ENCODE measurements at places on chromosomes 7 and 10.

- peak; percentile 28 for DNase-seq
Measured at GRCh38 chr10:73768881-73769280, 13.0 kb upstream of the CHCHD1 start.

GRCh38 chr7:47627580-47628283 is 45.8 kb upstream of the TNS3 start:
- no peak for DNase-seq

GRCh38 chr7:88395715-88396114 is 89.0 kb upstream of the STEAP4 start:
- DNase-seq: no peak

DNA sequence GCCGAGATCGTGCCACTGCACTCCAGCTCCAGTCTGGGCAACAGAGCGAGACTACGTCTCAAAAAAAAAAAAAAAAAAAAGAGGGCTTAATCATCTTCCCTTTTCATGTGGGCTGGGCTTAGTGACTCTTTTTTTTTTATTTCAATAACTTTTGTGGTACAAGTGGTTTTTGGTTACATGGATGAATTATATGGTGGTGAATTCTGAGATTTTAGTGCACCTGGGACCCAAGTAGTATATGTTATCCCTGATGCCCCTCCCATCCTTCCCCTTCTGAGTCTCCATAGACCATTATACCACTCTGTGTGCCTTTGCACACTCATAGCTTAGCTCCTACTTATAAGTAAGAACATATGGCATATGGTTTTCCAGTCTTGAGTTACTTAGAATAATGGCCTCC is 4.8 kb upstream of the ADAM12 start:
- DNase-seq: no peak

DNA sequence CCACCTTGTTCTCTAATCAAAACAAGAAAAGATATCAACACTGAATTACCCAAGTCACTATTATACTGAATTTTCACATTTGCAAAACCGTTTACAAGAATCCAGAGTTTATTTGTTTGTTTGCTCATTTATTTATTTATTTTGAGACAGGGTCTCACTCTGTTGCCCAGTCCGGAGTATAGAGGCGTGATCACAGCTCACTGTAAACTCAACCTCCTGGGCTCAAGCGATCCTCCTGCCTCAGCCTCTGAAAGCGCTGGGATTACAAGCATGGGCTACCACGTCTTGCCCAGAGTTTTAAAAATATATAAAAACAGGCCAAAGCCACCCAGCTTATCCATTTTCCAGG is 8.5 kb downstream of the CREB3L2 start:
- DNase-seq: no peak

- DNase-seq: no peak
Measured at GRCh38 chr10:20936396-20936795, 39.3 kb upstream of the NEBL start.

DNA sequence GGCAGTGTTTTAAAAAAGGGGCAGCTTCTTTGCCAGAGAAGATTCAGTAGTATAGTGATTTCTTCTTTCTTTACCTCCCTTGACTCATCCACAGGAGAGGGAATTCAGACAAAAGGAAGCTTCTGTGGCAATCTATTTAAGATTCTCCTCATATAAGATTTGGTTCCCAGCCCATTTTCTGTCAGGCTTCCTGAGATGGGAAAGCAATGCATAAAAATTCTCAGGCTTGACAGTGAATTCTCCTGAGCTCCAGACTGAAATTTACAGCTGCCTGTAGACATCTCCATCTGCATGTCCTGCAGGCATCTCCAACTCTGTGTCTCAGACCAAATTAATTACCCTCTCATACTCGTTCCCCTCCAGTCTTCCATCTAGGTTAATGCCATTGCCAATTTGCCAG is 72.8 kb downstream of the TSPAN12 start:
- no peak for DNase-seq

GRCh38 chr10:114313866-114314265 is 74.8 kb downstream of the VWA2 start:
- no peak for DNase-seq

- DNase-seq: no peak
Measured at GRCh38 chr7:104625956-104626355, 297.6 kb downstream of the LHFPL3 start.

GRCh38 chr7:30068117-30068516 is 39.9 kb downstream of the PLEKHA8 start:
- DNase-seq: no peak

GRCh38 chr7:493661-494251 is 25.9 kb downstream of the PDGFA start:
- no peak for DNase-seq

DNA sequence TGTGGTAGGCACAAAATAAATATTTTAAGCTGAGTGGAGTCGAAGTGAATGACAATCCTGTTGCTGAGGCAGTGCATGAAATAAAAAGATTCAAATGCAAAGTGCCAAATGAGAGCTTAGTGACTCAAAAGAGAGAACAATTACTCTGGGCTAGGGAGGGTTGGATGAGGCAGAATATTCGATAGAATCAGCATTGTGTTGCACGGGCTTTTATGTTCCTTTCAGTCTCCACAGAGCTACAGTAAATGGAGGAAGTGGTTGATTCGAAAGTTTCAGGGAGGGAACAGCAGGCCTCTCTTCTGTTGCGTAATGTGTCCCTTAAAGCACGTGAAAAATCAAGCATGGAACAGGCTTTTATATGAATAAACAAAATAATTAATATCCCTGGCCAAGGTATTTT is 599.3 kb upstream of the CELF2 start:
- DNase-seq: no peak

DNA sequence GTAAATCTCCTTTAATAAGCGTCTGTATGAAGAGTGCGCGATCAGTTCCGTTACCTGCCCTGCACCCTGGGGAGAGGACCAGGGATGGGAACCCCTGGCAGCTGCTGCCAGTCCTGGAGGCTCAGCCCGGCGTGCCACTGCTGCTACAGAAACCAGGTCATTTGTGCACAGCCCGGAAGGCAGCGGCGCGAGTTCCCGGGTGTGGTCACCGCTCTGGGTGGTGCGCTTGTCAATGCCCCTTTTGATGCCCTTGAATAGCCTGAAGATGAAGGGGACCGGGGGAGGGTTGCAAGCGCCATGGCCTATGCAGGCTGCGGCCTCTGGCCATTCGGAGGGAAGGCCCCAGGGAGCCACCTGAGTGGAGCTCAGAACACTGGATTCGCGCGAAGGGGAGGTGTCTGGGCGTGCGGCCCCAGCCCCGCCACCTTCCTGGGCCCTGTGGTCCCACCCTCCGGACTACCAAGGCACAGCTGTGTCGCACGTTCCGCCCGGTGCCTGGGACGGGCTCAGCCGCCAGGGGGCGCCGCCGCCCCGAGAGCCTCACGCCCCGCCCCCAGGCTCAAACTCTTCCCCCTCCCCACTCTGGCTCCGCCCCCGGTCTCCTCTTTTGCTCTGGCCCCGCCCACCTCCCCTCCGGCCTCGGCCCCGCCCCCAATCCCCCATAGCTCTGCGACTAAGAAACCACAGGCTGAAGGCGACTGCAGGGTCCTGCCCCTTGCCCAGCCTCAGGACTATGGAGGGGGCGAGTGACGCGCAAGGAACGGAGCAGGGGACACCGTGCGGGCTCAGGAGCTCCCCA is 16.5 kb downstream of the AP5Z1 start:
- DNase-seq: peak; percentile 73

- DNase-seq: no peak
Measured at GRCh38 chr7:121872831-121873288, at the start of gene PTPRZ1. Gene PTPRZ1, plus strand, starts transcription at chr7:121873161. Its CDS starts 339 bp downstream, at chr7:121873500.

- DNase-seq: no peak
Measured at GRCh38 chr10:115082506-115082905, 10.7 kb upstream of the ATRNL1 start.

GRCh38 chr7:157235357-157236333 is 96.9 kb downstream of the UBE3C start:
- no peak for DNase-seq

GRCh38 chr7:2204446-2204845 is 28.3 kb downstream of the MAD1L1 start:
- no peak for DNase-seq

- no peak for DNase-seq
Measured at GRCh38 chr7:76047305-76047810, 442 bp downstream of the STYXL1 start.

GRCh38 chr10:5094265-5095205 is at the start of gene AKR1C3:
Gene AKR1C3, plus strand, starts transcription at chr10:5094414. Its CDS starts 31 bp downstream, at chr10:5094445.
- DNase-seq: no peak

GRCh38 chr10:72487521-72487920 is 132.8 kb upstream of the DNAJB12 start:
- no peak for DNase-seq

- no peak for DNase-seq
Measured at GRCh38 chr7:117730390-117730789, 142.9 kb downstream of the CTTNBP2 start.

GRCh38 chr10:15824498-15824897 is 35.8 kb downstream of the MINDY3 start:
- DNase-seq: no peak

DNA sequence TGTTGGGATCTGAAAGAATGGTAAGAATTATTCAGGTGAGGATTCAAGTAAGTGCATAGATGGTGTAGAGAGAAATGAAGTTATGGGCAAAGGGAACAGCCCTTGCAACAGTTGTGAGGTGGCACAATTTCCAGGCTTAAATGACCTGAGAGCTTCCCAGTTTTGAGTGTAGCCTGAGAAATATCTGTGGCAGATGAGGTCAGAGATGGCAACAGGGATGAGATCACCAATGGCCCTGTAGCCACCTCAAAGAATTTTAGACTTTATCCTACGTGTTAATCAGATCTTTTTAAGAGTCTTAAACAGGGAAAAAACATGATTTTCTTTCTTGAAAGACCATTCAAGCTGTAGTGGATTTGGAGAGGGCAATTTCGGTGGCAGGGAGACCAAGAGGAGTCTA is 1.9 kb upstream of the NRF1 start:
- DNase-seq: no peak

- DNase-seq: no peak
Measured at GRCh38 chr7:151968357-151968756, 12.1 kb downstream of the GALNTL5 start.

DNA sequence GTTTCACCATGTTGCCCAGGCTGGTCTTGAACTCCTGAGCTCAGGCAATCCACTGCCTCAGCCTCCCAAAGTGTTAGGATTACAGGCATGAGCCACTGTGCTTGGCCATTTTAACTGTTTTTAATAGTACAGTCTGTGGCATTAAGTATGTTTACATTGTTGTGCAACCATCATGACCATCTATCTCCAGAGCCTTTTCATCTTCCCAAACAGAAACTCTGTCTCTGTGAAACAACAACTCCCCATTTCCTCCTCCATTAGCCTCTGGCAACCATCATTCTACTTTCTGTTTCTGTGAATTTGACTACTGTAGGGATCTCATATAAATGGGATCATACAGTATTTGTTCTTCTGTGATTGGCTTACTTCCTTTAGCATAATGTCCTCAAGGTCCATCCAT is 48.3 kb upstream of the SEPHS1 start:
- DNase-seq: no peak

- no peak for DNase-seq
Measured at GRCh38 chr7:55515569-55516279, 56.6 kb downstream of the VOPP1 start.

- no peak for DNase-seq
Measured at GRCh38 chr10:35487336-35488034, 117.7 kb upstream of the GJD4 start.

Data from stimulated activated CD4-positive, alpha-beta T cell treated with anti-CD3 and anti-CD28 coated beads, Interleukin-1b, Interleukin-23, amount 100 ng/mL, for 1 hour (primary cell).